ENCODE measurements at places on chromosomes 11 and 22.

GRCh38 chr11:73753938-73754337 lies 6.9 kb downstream of the RAB6A start:
- DNase-seq = no peak

DNA sequence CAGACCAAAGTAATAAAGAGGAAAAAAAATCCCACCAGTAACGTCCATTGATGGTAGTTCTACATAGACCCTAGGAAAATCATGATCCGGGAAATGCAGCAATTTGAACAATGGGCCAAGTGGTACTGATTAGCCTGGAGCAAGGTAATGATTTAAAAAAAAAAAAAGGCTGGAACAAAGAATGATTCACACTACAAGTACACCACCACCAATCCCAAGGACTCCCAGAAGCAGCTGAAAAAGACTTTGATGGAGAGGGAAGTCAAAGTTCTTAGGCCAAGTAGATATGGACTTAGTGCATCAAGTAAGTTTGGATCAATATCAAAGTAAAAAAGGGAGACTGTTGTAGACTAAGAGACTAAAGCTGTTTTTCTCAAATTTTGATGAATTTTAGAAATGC lies 11.8 kb downstream of the KCTD14 start:
- DNase-seq = no peak

DNA sequence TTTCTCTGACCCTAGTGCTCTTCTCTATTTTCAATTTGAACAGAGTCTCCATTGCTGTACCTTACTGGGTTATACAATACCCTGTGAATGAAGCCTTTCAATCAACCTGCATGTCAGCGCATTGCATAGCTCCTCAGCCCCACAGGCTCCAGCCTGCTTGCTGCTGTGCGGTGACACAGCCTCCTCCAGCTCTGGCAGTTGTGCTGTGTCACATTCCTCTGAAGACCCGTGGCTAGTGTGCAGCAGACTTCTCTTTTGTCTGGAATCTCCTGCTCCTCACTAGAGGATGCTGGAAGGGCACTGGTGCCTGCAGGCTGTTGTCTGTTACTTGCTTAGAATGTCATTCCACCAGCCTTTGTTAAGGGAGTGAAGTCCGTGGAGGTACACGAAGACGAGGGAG lies 390.1 kb upstream of the B3GAT1 start:
- DNase-seq = no peak

DNA sequence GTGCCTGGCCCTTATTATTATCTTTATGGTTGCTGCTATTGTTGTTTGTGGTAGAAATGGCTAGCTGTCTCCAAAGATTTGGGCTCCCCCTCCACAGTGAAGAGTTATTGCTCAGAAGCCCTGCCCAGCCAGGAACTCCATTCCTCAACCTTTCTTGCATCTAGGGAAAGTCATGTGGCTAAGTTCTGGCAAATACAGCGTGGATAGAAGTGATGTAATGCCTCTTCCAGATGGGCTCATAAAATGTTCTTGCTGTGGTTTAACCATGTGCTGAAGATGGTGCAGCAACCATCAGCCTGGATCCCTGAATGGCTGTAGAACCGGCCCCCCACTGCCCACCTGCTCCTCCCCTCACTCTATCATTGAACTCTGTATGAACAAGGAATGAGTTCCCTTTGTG lies 203.5 kb upstream of the E2F8 start:
- DNase-seq = no peak

DNA sequence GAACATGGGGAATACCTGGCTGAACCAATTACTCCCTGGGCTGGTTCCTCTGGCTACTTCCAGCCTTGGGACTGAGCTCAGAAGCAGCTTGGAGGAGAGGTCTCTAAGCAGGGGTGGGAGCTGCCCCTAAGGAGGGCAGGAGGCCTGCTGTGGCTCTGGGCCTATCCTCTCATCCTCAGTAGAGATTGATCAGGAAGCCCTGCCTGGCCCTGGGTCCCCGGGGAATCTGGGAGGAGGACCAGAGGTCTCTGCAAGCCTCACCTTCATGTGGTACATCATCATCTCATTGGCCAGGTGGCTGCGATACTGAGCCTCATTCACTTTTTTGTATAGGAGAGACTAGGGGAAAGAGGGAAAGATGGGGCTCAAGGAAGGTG lies 91.1 kb downstream of the PDE2A start:
- no peak for DNase-seq

DNA sequence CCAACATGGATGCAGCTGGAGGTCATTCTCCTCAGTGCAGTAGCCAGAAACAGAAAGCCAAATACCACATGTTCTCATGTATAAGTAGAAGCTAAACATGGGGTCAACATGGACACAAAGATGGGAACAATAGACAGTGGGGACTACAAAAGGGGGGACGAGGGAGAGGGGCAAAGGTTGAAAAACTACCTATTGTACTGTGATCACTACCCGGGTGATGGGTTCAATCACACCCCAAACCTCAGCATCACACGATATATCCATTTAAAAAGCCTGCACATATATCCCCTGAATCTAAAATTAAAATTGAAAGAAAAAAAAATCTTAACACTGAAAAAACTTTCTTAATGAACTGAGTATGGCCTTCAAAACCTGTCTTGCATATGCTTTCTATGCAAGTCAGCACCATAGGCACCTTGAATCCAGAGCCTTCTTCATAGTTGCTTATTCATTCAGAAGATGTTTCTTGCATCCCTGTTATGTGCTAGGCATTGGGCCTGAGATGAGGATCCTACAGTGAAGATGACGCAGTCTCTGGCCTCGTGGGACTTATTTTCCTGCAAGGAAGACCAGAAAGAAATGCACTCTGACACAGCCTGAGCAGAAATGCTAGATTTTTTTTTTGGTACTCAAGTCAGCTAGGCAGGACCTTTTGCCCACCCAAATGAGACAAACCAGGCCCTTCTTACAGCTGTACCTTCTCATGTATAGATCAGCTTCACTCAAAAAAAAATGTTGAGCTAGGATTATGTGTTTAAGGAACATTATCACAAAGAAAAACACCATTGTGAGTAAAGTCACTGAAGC lies 21.0 kb downstream of the NNMT start:
- no peak for DNase-seq

- no peak for DNase-seq
Observed at GRCh38 chr22:17334059-17334458, 35.2 kb upstream of the CECR2 start.

GRCh38 chr11:9613830-9614762 lies 40.6 kb downstream of the WEE1 start:
- DNase-seq = no peak

DNA sequence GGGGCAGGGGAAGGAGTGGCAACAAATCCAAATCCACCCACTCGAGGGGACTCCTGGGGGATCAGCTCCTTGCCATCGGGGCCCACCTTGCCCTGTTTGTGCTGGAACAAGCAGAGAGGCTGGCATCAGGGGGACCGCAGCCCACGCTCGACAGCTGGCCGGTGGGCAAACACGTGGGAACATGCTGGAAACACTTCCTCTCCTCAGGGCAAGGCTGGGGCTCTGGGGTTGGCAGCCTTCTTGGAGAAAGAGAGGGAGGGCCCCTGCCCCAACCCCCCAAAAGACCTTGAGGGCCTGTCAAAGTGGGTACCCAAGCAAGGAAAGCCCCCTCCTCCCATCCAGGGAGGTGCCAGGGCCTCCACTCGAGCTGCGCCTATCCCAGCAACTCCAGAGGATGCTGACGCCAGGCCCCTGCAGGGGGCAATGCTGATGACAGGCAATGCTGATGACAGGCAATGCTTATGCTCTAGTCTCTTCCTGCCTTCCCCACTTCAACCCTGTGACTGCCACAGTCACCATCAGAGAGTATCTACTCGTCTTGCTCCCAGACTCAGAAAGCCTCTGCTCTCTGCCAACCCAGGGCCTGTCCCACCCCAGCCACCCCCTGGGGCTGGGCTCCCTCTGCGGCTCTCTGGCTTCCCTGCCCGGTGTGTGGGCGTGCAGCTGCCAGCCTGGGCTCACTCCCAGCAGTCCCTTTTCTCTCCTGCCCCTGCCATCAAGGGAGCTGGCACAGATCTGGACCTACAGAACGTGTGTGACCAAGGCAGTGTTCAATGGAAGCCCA lies 6.0 kb downstream of the ESS2 start:
- DNase-seq = no peak

DNA sequence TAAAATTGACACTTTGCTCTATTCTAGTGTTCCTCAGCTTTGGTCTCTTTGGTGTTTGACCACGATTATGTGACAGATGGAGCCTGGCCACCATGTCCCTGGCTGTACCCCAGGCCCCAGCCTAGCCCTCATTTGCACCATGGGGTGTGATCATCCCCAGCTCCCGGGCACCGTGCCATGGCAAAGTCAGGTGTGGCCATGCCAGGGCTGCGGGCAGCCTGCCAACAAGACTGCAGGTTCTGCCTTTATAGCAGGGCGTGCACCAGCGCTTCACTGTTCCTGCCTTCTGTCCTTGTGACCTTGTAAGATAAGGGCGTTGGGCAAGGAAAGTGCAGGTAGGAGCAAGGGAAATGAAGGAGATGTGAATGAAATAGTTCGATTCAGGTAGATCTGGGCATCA lies 22.4 kb upstream of the APOBEC3A start:
- peak; percentile 89 for DNase-seq

DNA sequence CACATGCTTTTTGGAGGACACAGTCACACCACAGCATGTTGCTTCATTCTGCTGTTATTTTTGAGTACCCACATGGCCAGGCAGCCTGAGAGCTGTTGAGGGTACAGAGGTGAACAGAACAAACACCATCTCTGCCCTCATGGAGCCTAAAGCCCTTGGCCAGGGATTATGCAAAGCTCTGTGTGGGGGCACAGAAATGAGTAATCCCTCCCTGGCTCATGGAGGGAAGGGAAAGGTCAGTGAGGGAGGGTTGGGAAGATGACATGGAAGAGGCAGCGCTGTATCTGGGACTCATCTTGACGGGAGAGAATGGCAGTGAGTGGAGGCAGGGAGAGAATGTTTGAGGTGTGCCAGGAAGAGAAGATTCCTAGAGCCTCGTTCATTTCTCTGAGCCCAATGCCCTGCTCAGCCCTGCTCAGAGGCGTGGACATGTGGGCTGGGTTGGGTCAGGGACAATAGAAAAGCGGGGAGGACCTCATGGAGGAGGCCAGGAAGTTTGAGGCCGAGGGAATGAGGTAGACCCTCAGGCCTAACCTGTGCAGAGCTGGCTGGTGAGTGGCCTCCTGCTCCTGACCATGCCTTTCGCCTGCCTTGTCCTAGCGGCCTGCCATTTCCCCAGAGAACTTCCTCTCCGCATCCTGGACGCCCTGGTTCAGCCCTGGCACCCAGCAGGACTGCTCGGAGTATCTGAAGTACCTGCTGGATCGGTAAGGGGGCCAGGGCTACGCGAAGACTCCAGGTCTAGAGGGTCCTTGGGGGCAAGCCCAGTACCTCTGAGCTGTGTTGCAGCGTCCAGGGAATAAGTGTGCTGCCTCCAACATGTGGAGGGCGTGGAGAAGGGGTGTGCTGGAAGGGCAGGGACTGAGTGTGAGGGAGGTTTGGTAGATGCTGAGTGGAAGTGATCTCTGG lies 19.8 kb downstream of the USP35 start:
- no peak for DNase-seq

- DNase-seq = peak; percentile 32
Observed at GRCh38 chr11:8871171-8871775, 39.7 kb upstream of the AKIP1 start.

DNA sequence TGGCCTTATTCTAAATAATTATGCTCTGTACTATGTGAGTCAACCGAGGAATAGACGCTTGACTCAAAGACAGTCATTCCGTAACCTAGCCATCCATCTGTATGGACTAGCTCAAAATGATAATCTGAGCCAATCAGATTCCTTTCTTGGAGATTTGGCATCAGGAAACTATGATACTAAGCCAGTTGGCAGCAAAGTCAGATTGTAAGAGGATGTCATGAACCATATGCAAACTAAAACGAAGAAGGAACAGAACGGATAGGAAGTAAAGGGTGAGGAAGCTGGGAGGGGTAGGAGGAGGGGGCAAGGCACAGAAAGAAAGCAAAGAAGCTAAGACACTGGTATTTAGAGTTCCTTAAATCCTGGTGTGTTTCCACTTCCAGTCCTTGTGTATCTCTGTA lies 10.7 kb upstream of the SESN3 start:
- DNase-seq = no peak

GRCh38 chr11:112776834-112777233 lies 184.4 kb upstream of the NCAM1 start:
- no peak for DNase-seq

DNA sequence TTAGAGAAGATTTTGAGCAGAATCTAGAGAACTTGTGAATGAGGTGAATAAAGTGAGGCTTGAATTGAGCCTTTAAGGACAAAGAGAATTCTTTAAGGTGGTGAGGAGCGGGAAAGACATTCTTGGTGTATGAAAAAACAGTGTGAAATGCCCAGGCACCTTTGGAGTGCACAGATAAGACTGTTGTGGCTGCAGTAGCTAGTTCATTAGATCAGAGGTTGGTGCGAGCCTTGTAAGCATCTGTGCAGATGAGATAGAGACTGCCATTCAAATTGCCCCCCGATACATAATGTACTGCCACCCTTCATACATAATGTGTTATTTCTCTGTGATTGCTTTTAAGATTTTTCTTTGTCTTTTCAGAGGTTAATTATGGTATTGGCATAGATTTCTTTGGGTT lies 31.3 kb downstream of the ATXN10 start:
- no peak for DNase-seq

Measured in NCI-H2029 treated with DMSO at 0.1 percent for 48 hours (cell line).